Head of caudate nucleus (tissue), 42 donors: ENCODE measurements at places on chromosomes 4 and X.

- DNase-seq, result no peak
Observed at GRCh38 chr4:184854673-184855072, 28.9 kb upstream of the ACSL1 start.

DNA sequence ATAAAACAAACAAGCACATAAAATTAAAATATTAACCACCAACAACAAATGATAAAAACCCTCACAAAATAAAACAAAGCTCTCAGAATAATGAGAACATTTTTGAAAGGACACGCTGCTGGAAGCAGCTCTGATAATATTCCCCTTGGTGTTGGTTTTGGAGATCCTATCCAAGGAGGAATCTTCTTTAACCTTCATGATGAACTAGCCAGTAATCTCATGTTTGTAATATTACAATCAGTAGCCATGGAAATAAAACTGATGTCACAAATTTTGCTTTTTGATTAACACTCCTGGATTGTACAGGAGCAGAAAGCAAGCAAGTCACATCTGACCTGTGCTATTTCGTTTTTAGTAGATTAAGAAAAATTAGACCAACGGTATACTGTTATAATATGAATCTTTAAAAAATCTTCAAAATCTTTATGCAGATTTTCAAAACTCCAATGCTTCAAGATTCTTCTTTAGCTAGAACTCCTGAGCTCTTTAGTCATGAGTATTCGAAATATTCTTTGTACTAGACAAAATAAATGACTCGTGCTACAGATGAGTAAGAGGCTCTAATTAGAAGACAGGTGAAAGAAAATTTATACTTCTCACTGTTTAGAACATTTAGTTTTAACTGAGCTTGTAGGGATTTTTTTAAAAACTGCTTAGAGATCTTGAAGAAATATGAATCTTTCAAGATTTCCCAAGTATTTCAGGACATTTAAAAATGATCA lies 154.1 kb downstream of the RASL11B start:
- DNase-seq, result no peak

DNA sequence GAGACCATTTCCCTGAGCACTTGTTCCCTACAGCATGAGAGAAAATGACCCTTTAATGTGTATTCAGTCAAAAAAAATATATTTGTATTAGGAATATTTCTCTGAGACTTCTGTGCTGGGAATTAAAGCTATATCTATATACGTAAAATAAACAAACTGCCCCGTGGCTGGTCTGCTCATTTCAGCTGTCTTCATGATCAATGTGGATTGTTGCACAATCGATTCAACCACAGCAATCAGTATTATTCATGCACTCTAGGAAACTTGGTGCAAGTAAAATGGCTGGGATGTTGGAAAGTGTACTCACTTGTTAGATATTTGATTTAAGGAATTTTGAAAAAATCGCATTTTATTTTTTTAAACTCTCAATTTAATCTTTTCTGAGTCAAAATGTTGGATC lies 307.9 kb upstream of the ZFP42 start:
- no peak for DNase-seq

GRCh38 chr4:72661830-72662229 lies 92.8 kb upstream of the ADAMTS3 start:
- DNase-seq, result no peak

DNA sequence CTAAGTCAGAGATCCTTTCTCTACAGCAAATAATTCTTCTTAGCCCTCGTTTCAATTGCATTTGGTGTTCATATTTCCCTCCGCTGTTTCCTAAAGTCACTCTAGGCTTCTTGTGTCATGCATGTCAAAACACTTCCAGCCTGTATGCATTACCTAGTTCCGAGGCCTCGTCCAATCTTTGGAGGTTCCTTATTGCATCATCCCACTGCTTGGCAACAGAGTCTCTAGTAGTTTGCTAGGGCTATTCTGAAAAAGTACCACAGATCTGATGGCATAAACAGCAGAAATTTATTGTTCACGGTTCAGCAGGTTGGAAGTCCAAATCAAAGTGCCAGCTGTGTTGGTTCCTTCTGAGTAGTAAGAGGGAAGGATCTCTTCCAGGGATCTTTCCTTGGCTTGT lies 5.9 kb downstream of the H2BW2 start:
- no peak for DNase-seq
